Left cardiac atrium (tissue), 4 donors: ENCODE measurements at places on chromosomes 5 and 9. TPM values are rescaled to one million over a fixed set of nuclear protein-coding genes. Genes with fewer than 3 reads are reported as not detected.

The PCDHGB4 gene
- 4.5 TPM for total RNA-seq

DNA sequence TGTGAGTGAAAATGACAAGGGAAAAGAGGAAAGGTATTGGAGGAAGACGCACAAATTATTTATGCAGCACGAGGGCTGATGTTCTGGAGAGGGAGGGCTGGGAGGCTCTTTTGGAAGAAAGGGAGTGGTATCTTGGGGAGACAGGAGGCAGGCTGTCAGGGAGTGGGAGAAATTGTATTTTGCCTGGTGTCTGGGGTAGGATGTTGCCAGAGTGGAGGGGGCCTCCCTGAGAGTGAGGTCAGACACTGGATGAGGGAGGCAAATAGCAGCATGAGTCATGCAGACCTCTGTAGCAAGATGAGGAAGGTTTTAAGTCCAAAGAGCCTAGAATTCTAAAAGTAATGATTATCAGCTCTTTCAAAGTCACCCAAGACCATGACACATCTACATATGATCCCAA, 158.0 kb downstream of the DMRT2 start:
- no peak for DNase-seq

GRCh38 chr9:2817999-2818803, 25.7 kb downstream of the PUM3 start:
- DNase-seq: no peak

DNA sequence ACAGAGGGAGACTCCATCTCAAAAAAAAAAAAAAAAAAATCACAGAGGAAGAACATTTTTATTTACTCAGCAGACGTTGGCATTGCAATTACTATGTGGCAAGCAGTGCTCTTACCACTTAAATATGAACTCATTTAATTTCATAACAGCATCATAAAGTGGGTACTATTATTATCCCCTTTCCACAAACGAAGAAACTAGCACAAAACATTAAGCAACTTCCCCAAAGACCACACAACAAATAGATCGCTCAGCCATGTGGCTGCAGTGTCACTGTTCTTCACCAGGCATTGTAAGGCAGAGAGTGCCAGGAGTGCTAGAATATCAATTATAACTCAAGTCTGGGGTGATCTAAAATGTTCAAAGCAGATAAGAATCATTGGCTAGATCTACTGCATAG, 69.8 kb upstream of the PLPP6 start:
- DNase-seq: no peak

GRCh38 chr5:18702821-18703220, 1068.6 kb downstream of the TAF11L14 start:
- DNase-seq: no peak

DNA sequence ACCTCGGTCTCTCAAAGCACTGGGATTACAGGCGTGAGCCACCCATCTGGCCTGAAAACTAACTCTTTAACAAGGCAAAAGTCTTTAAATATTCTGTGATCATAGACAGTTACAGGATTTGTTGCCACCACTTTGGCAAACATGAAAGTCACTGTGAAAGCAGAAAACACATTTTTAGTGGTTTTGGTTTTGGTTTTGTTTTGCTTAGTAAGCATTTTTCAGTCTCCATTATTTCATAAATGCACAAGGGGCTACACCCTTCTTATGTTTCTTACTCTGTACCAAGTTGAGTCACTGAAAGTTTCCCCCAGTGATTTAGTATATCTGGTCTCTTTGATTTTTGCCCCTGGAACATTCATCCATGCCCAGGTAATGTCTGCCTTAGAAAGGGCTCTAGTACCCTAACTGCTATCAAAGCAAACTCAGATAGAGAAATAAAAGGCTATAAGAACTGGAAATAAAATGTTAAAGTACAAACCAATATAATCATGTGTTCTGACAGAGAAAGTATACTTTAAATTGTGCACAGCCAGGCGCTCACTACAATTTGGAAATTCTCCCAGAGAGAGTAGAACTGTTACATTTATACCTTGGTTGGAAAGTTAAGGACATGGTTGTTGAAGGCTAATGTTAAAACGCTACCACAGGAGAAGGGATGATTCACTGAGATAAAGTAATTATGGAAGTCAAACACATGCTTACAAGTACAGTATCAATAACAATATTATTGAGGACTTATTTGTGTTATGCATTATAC, 1022.5 kb upstream of the DMAC1 start:
- DNase-seq: no peak
